ENCODE measurements at places on chromosomes 12 and 14.
A peak's percentile ranks its signal among the peaks of the same experiment; 100 is the strongest.

DNA sequence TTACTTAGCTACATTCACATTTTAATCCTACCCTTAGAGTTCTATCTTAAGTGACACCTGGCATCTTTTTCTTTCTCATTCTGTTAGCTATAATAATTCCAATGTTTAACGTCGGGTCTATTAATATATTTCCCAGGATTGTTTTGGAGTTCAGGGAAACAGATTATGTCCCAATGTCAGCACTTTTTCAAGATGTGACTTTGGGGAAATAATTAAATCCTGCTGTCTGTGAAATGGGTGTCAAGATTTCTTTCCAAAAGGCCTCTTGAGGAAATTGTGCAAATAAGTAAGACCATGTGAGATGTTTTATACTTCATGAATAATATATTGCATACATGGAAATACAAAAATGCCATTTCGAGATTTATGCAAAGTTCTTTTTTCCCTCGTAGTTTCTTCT, 887.6 kb upstream of the SEL1L start:
- no peak for DNase-seq

GRCh38 chr14:40870252-40870651, 736.4 kb upstream of the LRFN5 start:
- DNase-seq, result no peak

GRCh38 chr12:58095002-58095401, 153.6 kb downstream of the ATP23 start:
- no peak for DNase-seq

GRCh38 chr12:24109381-24110039, 160.0 kb upstream of the SOX5 start:
- peak; percentile 47 for DNase-seq

DNA sequence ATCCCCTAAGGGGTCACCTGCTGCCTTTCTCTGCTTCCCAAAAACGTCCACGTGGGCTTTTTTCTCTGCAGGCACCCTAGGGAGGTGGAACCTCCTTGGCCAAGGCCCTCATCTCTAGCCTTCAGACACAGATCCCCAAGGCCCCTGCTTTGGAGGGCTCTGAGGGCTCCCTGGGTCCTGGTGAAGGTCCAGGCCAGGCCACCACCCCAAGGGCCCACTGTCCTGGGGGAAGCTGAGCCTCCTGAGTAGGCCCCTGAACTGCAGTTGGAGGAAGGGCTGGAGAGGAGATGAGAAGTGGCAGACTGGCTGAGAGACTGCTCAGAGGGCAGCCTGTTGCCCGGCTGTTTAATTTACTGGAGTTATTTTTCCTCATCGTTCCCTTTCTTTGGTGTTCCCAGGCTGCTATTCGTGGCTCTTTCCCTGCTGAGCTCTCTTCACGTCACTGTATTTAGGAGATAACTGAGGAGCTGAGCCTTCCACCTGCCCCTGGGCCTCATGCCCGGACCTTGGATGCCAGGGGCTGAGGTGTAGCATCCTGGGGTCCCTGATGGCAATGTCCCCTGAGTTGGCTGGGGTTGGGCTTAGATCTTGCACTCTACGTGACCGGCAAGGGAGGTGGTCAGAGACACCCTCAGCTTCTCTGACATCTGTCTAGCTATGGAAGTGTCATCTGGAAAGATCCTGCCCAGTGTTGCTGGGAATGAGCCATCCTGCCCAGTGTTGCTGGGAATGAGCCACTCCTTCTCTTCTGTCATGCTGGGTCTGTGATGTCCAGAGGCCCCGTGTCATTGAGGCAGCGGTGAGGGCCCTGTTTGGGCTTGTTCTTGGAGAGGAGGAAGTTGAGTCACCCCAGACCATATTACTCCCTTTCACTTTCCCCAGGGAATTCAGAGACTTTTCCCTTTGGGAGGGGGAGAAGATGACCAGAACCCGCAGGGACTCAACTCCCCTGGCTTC, 139.8 kb downstream of the TSPAN9 start:
- DNase-seq, result no peak

DNA sequence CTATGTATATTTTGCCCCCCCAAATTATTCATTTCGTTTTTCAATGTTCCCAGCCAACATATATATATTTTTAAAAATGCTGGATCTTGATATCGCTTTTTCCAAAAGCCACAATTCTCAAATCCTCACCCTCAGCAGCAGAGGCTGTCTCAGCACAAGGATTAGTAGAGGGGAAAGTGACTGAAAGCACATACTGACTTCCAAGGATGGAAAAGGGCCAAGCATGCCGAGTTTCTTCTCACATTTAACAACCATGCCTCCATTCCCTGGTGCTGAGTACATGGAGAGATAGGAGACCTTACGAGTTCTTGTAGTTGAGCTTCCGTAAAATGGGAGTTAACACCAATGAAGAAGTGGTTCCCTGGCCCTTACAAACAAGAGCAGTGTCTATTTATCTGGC, 403.4 kb upstream of the DCN start:
- no peak for DNase-seq

GRCh38 chr14:88421286-88421685, 35.8 kb downstream of the SPATA7 start:
- no peak for DNase-seq

DNA sequence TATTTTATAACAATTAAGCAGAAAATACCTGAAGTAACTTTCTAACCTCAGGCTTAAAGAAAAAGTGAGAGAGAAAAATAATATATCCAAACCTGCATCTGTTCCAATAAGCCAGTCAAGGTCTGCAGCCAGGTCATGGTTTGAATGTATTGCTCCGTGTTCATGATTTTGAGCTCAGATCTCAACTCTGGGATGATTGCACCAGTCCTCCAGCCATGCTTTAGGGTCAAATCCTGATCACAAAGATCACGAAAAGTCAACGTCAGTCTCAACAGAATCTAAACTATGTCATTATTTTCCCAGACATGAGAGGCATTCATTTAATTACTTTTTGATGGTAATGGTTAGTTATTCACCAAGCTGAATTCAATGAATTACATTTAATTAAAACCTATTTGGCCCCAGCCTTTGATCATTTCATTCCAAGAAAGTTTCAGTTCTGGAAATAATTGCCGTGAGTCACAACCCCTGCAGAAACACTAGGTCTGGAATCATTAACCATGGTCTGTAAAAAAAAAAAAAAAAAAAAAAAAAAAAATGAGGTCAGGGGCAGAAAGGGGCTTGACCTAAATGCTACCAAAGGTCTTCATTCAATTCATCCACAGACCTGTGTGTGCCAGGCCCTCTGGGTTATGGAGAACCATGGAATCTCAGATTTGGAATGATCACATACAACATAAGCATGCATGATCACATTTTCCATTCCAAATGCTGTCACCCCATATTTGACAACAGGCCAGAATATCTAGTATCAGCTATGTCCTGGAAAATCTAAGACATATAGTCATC, 55.6 kb downstream of the NT5DC3 start:
- no peak for DNase-seq

DNA sequence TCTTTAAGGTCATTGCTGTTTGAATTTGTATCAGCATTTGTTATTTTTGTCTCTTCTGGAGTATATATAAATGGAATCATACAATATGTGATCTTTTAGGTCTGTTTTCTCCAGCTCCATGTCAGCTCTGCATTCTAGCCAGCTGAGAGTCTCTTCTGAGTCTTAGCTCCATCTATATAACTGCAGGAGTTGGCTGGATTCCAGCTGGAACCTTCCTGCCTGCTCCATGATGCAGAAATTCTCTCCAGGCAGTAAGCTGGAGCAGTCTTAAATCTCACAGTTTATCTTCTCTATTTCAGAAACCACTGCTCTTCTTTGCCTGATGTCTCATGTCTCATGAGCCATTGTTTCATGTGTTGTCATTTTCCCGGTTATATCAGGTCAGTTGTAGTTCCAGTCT, 827.6 kb downstream of the NRXN3 start:
- DNase-seq, result no peak

DNA sequence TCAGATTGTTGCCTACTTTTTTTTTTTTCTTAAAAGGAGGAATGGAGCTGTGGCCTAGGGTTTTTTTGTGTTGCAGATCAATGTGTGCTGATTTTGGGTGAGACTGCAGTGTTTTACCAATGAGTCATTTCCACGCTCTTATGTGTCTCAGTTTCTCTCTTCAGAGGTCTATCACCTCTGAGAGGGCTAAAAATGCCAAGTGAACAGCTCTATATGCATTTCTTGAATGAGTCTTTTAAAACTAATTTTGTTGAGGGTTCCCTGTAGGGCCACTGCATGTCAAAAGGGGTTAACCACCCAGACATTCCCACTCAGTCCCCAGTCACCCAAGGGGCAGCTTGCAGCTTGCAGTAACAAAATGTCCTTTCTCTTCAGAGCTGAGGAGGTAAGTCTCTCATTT, 24.3 kb upstream of the GLIPR1L2 start:
- DNase-seq, result no peak

DNA sequence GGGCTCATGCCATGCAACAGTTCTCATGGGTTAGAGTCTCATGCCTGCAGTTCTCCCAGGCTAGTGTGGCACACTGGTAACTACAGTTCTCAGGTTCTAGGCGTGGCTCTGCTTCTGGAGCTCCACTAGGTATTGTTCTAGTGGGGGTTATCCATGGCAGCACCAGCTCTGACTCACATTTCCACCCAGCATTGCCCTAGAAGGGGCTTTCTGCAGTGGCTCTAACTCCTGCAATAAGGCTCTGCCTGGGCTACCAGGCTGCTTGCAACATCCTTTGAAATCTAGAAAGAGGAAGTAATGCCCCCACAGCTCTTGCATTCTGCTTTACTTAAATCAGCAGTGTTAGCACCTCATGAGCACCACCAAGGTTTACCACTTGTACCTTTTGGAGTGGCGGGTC, 220.3 kb upstream of the ARID2 start:
- DNase-seq, result no peak

DNA sequence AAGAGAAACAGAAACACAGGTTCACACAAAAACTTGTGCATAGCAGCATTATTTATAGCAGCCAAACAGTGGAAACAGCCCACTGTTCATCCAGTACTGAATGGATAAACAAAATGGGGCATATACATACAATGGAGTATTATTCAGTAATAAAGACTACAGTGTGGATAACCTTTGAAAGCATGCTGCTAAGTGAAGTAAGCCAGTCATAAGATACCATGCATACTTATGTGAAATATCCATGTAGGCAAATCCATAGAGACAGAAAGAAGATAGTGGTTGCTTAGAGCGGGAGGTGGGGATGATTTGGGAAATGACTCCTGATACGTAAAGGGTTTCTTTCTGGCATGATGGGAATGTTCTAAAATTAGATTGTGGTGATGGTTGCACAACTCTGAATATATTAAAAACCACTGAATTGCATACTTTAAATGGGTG, 99.4 kb downstream of the CRADD start:
- no peak for DNase-seq

- no peak for DNase-seq
These were observed 19.6 kb upstream of the PYGL start for GRCh38 chr14:50963919-50964318.

DNA sequence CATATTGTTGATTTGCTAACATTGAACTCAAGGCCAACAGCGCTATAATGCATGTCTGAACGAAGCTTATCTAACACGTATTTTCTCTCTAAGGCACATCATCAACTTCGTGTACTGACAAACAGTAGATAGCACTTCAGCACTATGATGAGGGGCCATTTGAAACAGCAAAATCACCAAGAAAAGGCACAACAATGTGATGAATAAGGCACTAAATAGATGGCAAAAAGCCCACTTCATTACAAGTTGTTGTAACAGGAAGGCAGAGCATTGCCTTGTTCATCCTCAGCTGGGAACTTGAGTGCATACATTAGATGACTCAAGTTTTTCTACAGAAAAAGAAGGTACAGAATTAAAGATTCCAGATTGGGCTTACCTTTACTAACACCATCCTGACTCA, 75.2 kb downstream of the LIN7A start:
- DNase-seq, result no peak

DNA sequence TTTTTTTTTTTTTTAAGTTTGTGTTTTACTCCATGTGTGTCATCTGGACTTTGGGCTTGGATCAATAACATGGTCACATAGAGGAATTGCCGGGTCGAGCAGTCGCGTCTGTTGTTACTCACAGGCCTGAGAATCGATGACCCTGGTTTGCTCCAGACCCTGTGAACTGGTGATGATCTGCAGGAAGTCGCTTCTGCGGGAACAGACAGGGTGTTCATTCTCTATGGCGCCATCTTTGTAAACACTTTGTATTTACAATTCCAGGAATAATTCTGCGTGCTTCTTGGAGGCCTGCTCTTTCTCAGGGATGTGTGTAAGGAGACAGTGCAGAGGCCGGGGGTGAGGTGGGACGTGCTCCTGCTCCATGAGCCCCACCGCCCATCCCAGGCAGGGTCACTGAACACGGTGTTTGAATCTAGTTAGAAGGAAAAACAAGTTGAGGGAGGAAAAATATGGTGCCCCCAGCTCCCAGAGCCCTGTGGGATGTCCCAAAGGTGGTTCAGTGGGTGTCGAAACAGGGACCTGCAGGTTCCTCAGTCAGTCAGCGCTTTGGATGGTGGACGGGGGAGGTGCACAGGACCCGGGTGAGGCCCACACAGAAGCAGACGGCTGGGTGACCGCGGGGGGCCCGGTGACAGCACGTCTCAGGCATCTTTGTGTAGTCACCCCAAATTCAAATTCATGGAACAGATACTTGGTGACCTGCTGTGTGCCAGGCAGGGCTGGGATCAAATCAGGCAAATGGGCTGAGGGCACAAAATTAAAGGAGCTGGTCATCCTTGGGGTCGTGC, 58.8 kb downstream of the ADGRD1 start:
- DNase-seq, result no peak

GRCh38 chr14:74389980-74390379, 36.0 kb downstream of the SYNDIG1L start:
- DNase-seq, result no peak

DNA sequence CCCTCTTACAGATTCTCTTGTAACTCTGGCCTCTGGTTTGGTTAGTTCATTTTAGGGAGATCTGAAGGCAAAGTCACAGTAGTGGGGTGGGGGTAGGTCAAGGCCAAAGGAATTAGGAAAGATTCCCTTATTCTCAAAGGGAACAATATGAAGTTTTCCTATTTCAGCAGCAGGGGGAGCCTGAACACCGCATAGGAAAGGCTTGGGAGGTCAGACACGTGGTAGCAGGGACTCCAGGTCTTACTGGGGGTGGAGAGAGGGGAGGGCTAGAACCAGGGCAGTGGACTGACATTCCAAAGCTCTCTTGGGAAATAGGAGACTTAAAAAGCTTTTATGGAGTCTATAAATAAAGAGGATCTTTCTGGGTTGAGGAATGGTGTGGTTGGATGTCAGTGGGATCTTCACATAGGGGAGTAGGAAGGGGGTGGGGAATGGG, 1.3 kb downstream of the ZC3H10 start:
- DNase-seq, result peak; percentile 87

GRCh38 chr12:87082756-87083155, 826.6 kb upstream of the MGAT4C start:
- DNase-seq, result no peak
